A549 treated with CORT108297 at 1 μM for 4 hours (cell line): ENCODE measurements at places on chromosomes 12 and 14. TPM values are rescaled to one million over a fixed set of nuclear protein-coding genes. Genes with fewer than 3 reads are reported as not detected.

The TBX5 gene
- not detected in 5 replicates for total RNA-seq

The MYF6 gene
- total RNA-seq, result not detected in 5 replicates

The RBP5 gene
- total RNA-seq, result not detected in 5 replicates

The EML5 gene
- 0.47 to 0.76 TPM (median 0.63 TPM) in 5 replicates for total RNA-seq

The C12orf54 gene
- not detected in 5 replicates for total RNA-seq

The CCDC177 gene
- total RNA-seq, result 0.02 to 0.03 TPM in 2 of 5 replicates, not detected in the others

The CLEC2A gene
- not detected in 5 replicates for total RNA-seq

The LIN7A gene
- total RNA-seq, result 0.25 to 0.51 TPM (median 0.33 TPM) in 5 replicates

The FIGNL2 gene
- 0.17 to 0.30 TPM (median 0.29 TPM) in 5 replicates for total RNA-seq

The C12orf43 gene
- total RNA-seq, result 23.7 to 25.2 TPM (median 24.7 TPM) in 5 replicates

The ITPR2 gene
- 1.3 to 2.8 TPM (median 2.1 TPM) in 5 replicates for total RNA-seq

The SYCP3 gene
- total RNA-seq, result 0.13 TPM in 1 of 5 replicates, not detected in the others

The CD163L1 gene
- total RNA-seq, result 0.16 to 0.42 TPM (median 0.23 TPM) in 5 replicates

The RPL10L gene
- not detected in 5 replicates for total RNA-seq

The FOXG1 gene
- total RNA-seq, result 0.06 to 0.15 TPM (median 0.11 TPM) in 5 replicates
